ENCODE measurements at places on chromosomes 12 and 14.

DNA sequence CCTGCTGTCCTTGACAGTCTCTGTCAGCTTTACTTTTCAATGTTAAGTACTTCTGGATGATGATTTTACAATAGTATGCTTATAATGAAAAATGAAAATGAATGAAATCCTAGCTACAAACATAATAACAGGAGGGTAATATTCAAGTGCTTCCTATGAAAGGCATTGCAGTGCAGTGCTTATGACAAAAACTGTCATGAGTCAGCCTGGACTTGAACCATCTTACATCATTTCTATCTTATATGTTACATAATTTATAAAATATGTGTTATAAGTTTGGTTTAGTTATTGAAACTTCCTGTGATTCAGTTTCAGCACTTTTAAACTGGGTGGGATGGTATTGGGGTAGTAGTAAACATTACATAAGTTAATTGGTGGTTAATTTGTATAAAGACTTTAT, 451.7 kb downstream of the TMEM117 start:
- no peak for DNase-seq

GRCh38 chr12:105744371-105745058, 394.2 kb downstream of the NUAK1 start:
- no peak for DNase-seq

- DNase-seq, result no peak
These were observed 198.5 kb downstream of the ATP23 start for GRCh38 chr12:58139894-58140293.

DNA sequence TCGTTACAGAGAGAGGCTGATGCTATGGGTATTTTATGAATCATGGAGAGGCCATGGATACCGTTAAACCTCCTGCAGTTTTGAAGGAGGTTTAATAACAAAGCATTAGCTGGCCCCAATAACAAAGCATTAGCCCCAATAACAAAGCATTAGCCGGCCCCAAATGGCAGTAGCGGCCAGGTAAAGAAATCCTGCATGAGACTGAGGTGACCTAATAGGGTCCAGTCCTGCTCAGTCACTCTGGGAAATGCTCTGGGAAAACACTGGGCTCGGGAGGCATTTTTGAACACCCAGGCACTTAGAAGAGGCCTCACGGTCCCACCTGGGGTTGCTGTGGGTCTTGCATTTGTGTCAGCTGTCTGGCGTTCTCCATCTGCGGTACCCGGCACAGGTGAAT, 776 bp upstream of the RIN3 start:
- DNase-seq, result no peak

DNA sequence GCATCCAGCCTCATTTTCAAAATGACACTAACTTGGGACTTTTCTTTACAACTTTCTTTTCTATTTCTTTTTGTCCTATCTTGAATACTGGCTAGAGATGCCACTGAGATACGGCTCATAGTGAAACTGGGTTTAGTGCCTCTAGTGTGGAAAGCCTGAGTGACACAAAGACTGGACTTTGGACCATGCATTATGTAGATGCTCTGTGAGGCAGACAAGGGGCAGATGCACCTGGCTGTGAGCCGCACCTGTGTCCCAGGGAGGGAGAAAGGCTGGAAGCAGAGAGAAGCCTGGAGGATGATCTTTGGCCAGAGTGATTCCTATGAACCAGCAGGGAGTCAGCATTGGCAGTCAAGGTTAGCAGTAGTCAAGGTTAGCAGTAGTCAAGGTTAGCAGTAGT, 852.3 kb upstream of the TMEM132C start:
- DNase-seq, result no peak

DNA sequence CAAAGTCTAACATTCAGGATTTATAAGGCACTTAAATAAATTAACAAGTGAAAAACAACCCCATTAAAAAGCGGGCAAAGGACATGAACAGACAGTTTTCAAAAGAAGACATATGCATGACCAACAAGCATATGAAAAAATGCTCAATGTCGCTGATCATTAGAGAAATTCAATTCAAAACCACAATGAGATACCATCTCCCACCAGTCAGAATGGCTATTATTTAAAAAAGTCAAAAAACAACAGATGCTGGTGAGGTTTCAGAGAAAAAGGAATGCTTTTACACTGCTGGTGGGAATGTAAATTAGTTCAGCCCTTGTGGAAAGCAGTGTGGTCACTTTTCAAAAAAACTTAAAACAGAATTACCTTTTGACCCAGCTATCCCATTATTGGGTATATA, 60.7 kb upstream of the BDKRB2 start:
- DNase-seq, result no peak

DNA sequence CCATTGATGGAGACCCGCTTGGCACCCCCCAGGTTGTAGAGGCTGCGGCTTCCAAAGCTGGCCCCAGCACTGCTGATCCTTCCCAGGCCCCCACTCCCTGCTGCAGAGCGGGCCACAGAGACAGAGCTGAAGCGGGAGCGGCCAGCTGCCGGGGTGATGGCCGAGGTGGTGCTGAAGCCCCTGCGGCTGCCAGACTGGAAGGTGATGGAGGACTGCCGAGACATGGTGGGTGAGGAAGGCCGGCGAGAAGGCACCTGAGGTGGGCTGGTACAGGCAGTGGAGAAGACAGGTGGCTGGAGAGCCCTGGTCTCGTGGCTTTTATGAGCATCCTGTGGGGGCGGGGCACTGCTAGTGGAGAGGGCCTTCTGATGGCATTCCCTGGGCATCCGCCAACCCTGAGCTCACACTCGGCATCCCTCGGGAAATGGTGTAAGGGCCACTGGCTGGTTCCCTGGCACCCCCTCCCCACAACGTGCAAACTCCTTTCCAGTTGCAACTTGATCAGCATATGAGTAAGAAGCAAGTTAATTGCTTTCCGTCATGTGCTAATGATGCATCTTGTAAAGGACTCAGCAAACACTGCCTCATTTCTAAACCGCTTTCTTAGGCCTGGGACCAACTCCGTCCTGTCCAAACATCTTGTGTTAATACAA, at the start of gene KRT75:
KRT75 (minus strand) TSS at position 291 of the 653 bp plus-strand sequence; CDS start at position 224, 67 bp downstream.
- DNase-seq, result no peak

DNA sequence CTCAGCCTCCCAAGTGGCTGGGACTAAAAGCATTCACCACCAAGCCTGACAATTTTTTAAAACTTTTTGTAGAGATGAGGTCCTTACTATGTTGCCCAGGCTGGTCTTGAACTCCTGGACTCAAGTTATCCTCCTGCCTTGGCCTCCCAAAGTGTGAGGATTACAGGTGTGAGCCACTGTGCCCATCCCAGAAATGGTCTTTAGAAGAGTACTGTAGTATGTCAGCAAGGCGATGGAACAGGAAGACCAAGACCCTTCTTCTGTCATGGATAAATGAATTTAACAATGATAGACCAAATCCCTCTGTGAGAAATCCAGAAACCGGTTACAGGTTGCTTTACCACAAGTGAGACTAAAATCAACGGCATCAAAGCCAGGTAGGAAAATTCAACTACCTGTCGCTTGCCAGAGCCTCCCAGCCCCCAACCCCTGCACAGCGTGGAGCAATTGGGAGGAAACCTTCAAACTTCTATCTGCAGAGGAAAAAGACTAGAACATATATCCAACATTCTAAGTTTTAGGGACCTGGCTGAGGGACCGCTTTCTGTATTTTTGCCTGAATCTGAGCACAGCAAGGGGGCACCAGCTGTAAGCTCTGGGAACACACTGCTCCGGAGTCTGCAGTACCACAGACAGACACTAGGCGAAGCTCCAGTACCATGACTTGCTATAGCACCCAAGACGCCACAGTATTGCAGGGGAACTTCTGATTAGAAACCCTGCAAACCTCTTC, 51.3 kb downstream of the CPSF6 start:
- peak; percentile 78 for DNase-seq

- DNase-seq, result no peak
These were observed 98.0 kb upstream of the PLEKHG7 start for GRCh38 chr12:92604786-92605185.
